Small intestine (tissue), 16 donors: ENCODE measurements at places on chromosomes 1 and 21.
A peak's percentile ranks its signal among the peaks of the same experiment; 100 is the strongest.

DNA sequence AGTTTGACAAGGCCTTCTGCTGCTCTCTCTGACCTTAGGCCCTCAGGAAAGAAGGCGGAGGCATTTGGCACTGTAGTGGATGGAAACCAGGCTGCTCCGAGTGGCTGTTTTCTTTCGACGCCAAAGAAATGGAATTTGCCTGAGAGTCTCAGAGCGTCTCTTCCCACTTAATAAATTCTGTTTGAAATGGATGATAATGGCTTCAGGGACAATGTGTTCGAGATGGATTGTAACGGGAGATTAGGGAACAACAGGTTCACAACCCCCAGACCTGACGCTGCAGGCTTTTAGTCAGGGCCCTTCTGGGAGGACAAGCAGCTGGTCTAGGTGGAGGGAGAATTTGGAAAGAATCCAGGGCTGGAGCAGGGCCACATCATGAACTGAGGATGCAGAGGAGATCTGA, 58.6 kb downstream of the TLR5 start:
- no peaks in the 10 kb centered on the region for H3K4me1 ChIP-seq
- no peaks in the 10 kb centered on the region for H3K27me3 ChIP-seq
- H3K36me3 ChIP-seq: no peaks in the 10 kb centered on the region

- H3K36me3 ChIP-seq: no peaks in the 10 kb centered on the region
- peaks cover under 1% of the 10 kb centered on the region for H3K4me1 ChIP-seq
- DNase-seq: no peak
- H3K27ac ChIP-seq: no peak overlapping the region
- H3K27me3 ChIP-seq: no peaks in the 10 kb centered on the region
These were observed 5.9 kb upstream of the ATXN7L2 start for GRCh38 chr1:109477821-109478220.

DNA sequence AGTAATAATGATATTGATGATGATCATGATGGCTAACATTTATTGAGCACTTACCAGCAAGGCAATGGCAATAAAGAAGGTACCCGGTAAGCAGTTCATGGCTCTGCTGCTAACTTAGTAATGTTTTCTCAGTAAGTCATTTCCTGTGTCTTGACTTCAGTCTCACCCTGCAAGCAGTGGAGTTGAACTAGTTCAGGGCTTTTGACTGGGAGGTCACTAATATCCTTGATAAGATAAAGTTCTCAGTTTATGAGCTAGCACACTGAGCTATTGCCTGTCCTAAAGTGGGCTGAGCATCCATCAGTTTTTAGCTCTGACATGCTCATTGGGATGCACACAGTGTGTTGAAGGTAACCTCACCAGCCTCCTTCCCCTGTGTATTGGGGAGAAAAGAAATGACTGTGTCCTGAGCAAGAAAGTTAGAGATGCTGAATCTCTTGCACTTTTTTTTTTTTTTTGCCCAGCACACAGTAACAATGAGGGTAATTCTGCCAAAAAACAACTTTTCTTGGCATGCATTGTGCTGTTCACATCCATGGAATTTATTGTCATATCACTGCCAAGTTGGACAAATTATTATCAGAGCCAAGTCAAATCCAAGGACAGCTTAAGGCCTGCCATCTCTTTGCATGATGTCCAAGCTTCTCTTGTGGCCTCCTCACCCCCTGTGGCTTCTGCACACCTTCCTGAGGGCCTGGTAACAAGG, 55.5 kb upstream of the GADD45A start:
- no peaks in the 10 kb centered on the region for H3K27me3 ChIP-seq
- DNase-seq: peak; percentile 42
- peaks cover 48% of the 10 kb centered on the region for H3K4me1 ChIP-seq
- peak overlapping the region; percentile 15 for H3K27ac ChIP-seq

DNA sequence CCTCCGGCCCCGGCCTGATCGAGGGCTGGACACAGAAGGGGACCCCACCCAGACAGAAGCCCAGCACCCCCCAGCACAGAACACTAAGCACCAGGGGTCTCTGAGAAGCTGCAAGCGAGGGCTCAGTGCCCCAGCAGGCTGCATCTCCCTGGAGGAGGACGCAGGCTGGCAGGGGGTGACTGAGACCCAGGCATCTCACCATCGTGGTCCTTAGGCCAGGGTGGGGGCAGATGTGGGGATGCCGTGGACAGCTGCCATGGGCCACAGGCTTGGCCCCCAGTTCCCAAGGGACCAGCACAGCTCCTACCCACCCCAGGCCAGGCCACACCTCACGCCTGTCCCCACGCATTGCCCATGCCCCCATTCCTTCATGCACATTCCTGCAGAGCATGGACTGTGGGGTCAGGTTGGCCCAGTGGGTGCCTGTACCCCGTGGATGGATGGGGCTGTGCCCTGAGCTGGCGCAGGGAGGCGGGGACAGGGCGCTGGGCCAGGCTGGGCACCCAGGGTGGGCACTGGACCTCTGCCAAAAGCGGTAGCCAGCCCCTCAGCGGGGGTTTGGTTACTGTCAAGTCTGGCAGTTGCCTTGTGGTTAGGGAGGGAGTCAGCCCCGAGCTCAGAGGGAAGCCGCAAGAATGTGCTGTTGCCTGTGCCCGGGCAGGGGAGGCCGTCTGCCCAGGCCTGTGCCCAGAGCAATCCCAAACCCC, 61.5 kb downstream of the ARHGEF16 start:
- H3K27ac ChIP-seq: no peak overlapping the region
- no peak for DNase-seq
- H3K4me1 ChIP-seq: no peaks in the 10 kb centered on the region
- H3K4me3 ChIP-seq: no peak overlapping the region
- H3K27me3 ChIP-seq: no peaks in the 10 kb centered on the region

DNA sequence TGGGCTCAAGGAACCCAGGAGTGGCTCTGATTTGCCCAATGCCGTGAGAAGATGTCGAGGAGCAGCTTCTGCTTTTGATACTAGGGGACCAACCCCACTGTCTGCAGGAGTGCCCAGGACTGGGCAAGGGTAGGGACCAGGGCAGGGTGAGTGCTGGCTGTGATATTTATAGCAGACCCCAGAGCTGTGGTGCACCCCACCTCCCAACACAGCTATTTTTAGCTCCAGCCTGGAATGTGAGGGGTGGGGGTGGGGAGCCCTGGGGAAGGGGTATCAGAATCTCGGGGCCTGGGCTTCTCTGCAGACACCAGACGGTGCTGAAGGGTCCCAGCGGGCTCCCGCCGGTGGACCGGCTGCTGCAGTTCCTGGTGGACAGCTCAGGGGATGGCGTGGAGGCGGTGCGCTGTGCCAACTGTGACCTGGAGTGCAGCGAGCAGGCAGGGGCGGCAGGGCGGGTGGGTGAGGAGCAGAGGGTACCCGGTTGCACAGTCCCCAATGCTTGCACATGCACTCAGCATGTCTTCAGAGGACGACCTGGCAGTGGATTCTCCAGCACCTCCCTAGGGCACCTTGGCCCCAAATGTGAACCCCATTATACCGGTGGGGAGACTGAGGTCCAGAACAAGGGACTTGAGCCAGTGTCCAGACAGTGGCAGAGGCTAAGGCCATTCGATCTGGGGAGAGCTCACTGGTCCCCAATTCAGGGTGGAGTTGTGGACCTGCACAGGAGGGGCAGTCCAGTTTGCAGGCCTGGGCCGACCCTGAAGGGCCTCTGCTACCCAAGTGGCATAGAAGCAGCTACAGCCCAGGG, 1.4 kb downstream of the RNF207 start:
- peak overlapping the region; percentile 63 for H3K4me3 ChIP-seq
- H3K27ac ChIP-seq: no peak overlapping the region
- H3K36me3 ChIP-seq: no peaks in the 10 kb centered on the region
- H3K4me1 ChIP-seq: peaks cover 20% of the 10 kb centered on the region
- no peak for DNase-seq

- no peaks in the 10 kb centered on the region for H3K4me1 ChIP-seq
- H3K27me3 ChIP-seq: no peaks in the 10 kb centered on the region
- no peak overlapping the region for H3K4me3 ChIP-seq
These were observed 133.4 kb upstream of the ERG start for GRCh38 chr21:38631676-38632075.

DNA sequence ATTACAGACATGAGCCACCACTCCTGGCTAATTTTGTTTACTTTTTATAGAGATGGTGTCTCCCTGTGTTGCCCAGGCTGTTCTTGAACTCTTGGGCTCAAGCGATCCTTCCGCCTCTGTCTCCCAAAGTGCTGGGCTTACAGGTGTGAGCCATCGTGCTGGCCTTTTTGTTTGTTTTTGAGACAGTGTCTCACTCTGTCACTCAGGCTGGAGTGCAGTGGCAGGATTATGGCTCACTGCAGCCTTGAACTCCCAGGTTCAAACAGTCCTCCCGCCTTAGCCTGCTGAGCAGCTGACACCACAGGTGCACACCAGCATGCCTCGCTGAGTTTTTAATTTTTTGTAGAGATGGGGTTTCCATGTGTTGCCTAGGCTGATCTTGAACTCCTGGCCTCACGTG, 49.1 kb downstream of the ADARB1 start:
- H3K4me3 ChIP-seq: no peak overlapping the region
- DNase-seq: no peak
- H3K27ac ChIP-seq: no peak overlapping the region

- DNase-seq: no peak
- H3K36me3 ChIP-seq: no peaks in the 10 kb centered on the region
- H3K27me3 ChIP-seq: no peaks in the 10 kb centered on the region
- H3K27ac ChIP-seq: no peak overlapping the region
These were observed 127.6 kb upstream of the C1orf105 start for GRCh38 chr1:172292840-172293239.

GRCh38 chr1:24364975-24365678, 46.0 kb downstream of the GRHL3 start:
- no peak for DNase-seq
- no peaks in the 10 kb centered on the region for H3K36me3 ChIP-seq
- no peak overlapping the region for H3K4me3 ChIP-seq
- no peaks in the 10 kb centered on the region for H3K4me1 ChIP-seq

DNA sequence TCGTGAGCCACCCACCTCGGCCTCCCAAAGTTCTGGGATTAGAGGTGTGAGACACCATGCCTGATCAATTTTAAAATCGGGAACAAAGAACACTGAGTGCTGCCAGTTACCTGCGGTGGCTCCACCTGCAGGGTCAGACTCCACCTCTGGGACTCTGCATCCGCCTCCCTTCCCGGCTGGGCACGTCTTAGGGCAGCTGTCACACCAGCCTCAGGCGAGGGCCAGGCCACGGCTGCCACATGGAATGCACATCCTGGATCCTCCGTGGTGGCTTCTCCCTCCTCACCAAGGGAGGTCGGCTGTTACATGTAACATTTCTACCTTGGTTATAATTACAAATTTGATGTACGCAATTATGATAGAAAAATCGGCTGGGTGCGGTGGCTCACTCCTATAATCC, 5.9 kb upstream of the MXRA8 start:
- H3K27me3 ChIP-seq: no peaks in the 10 kb centered on the region
- H3K27ac ChIP-seq: no peak overlapping the region
- DNase-seq: peak; percentile 56
- H3K4me1 ChIP-seq: no peaks in the 10 kb centered on the region
- H3K4me3 ChIP-seq: no peak overlapping the region
- no peaks in the 10 kb centered on the region for H3K36me3 ChIP-seq

- H3K36me3 ChIP-seq: no peaks in the 10 kb centered on the region
- no peak overlapping the region for H3K4me3 ChIP-seq
- no peaks in the 10 kb centered on the region for H3K4me1 ChIP-seq
- no peaks in the 10 kb centered on the region for H3K27me3 ChIP-seq
- no peak overlapping the region for H3K27ac ChIP-seq
These were observed 363.2 kb upstream of the SNX7 start for GRCh38 chr1:98298319-98298718.

DNA sequence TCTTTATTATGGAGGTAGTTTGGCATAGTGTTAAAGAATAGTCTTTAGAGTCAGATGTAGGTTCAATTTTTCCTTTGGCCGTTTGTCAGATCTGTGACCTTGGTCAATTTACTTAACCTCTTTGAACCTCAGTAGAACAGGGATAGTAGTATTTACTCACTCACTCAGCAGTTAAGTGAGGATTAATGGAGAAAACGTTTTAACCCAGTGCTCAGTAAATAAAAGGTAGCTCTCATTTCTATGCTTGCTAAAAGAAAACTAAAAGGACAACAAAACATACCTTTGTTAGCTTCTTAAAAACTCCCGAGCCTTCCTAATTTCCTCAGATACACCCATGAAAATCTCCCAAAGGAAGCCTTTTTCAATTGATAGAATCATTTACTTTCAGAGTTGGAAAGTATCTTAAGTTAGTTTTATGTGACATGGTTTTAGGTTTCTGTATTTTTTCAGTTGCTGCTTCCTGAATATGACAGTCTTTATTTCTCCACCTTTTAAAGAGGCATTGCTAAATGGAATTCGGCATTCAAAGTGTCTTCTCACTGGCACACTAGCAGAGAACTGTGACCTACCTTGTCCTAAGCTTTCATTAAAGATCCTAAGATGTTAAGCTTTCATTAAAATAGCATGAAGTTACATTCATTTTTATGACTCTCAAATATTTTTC, 7.8 kb downstream of the ABCD3 start:
- peaks cover 14% of the 10 kb centered on the region for H3K4me1 ChIP-seq
- H3K27me3 ChIP-seq: no peaks in the 10 kb centered on the region
- no peak overlapping the region for H3K27ac ChIP-seq
- H3K36me3 ChIP-seq: peaks cover 6% of the 10 kb centered on the region
- peak; percentile 19 for DNase-seq
